Stomach (tissue), 19 donors: ENCODE measurements at places on chromosomes 2 and 18. TPM values are rescaled to one million over a fixed set of nuclear protein-coding genes. Genes with fewer than 3 reads are reported as not detected.

LOXHD1 gene
- total RNA-seq = 0.45 TPM

SCN9A gene
- 1.8 TPM for total RNA-seq

DNA sequence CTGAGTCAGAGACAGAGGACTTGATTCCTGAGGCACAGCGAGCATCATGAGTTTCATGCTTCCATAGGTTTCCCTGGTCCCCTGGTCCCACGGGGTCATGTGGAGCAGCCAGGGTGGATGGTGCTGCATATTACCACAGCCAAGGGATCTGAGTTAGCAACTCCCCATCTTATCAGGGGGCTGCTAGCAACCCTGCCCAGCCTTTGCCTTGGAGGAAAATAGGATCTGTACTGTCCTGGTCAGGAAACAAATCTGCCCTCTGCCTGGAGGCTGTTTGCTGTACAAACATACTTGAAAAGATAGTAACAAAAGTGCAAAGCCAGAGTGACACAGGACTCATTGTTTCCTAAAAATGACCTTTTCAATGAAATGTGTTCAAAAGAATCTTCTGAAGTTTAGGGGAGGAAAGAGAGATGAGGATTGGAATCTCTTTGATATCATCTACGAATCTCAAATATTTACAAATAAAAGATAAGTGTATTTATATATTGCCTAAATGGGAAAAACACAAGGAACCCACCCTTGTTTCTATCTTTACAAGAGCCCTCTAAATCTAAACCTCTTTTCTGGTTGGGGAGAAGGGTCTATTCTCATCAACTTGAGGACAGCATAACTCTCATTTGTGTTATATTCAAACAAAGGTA, 194.8 kb downstream of the CD226 start:
- no peak for DNase-seq

DNA sequence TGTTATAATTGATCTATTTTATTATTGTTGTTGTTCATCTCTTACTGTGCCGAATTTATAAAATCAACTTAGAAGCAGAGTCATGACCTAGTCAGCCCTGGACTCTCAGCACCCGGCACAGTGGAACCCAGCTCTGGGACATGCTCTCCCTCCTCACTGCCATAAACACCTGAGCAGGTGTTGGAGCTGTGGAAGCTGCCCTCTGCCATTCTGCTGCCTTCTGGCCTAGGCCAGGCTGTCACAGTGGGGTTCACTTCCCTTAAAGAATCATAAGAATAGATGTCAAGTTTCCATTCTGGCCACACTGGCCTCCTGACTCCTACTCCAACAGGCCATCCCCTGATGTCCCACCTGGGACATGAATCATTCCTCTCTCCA, 192.2 kb downstream of the ZFP36L2 start:
- no peak for DNase-seq

DNA sequence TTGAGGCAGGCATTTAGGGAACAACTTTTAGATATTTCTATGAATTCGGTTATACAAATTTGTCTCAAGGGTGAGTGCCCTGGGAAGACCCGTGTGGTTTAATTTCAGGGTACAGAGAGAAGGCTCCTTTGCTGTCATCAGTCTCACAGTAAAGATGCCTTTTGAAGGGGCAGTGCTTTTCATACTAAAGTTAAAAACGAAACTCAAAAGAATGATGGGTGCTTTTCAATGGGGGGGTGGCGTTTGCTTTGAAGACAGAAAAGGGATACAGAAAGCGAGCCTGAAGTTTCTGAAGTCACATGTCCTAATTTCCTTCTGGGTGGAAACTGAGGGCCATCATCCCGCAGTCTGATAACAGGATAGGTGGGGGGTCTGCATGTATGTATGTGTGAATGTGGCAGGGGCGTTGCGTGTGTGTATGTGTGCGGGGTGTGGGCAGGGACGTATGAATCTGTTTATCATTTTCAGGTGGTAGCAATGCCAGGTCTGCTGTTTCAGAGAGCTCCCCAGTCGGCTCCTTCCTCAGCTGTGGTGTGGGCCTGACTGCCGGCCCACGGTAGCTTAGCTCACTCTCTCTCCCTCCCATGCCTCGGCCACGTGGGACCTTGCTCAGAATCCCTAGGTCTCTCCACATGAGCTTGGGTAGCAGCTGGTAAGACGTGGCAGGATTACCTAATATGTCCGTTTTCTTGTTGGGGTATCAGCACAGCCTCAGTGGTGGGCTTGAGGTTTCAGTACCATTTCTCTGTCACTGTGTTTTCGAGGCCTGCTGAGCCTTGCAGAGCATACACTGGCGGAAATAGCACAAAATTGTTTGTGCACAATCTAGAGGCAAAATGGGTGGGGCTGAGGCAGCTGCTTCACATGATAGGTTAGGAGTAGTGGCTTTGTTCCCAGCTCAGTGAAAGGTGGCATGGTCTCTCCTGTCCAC, 32.7 kb downstream of the ARHGAP25 start:
- DNase-seq = no peak

- no peak for DNase-seq
Observed at GRCh38 chr2:216482640-216483039, 16.0 kb upstream of the RPL37A start.

DNA sequence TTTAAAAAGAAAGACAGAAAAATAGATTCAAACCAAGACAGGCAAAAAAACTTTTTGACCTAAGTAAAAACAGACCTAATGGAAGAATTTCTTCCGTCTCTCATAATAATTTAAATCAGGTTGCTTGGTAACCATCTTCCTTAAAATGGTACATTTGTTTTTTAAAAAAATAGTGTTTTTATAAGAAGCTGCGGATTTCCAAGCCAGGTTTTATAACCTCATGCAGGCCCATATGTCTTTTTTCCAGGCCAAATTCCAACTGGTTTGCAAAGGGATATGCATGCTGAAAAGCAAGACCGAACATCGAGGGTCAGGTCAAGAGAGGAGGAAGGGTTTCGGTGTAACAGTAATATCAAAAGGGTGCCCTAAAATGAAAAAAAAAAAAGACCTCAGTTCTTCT, 172.9 kb downstream of the MAIP1 start:
- peak; percentile 37 for DNase-seq
